ENCODE measurements at places on chromosomes 6 and 20.

- no peak for ATAC-seq
Measured at GRCh38 chr6:45498591-45498990, 120.9 kb upstream of the SUPT3H start.

DNA sequence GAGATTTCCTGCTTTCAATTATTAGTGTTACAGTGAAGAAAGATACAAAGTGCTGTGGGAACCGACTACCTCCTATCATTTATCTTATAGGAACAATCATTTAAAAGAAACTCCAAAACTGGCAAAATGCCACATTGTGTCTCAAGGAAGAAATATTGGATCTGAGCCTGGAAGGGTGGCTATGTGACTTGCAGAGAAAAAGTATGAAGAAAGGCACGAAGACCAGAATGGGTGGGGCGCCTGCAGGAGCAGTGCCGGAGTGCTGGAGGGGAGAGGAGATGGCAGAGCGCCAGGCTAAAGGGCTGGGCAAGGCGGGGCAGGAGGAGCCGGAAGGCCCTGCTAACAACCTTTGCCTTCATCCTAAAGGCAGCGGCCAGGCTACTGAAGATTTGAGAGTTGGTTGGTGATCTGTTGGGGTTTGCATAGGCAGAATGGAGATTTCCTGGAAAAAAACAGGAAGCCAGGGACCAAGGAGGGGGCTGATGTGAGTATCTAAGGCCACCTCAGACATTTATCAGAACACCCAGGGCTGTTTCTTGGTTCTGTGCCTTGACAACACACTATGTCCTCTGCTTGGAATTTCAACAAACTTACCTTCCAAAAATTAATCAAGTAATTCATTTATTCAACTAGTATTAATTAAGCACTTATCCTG is 125.6 kb downstream of the MAFB start:
- ATAC-seq = no peak

GRCh38 chr20:8153281-8153908 is 21.3 kb downstream of the PLCB1 start:
- ATAC-seq = peak; percentile 52

- no peak for ATAC-seq
Measured at GRCh38 chr20:38294076-38294591, 9.8 kb upstream of the BPI start.

GRCh38 chr6:44105146-44105545 is 22.1 kb downstream of the MRPL14 start:
- ATAC-seq = no peak

- ATAC-seq = peak; percentile 61
Measured at GRCh38 chr6:15879371-15880261, 216.8 kb upstream of the DTNBP1 start.

- ATAC-seq = no peak
Measured at GRCh38 chr6:106924694-106925523, 49.6 kb downstream of the CD24 start.

GRCh38 chr20:38809942-38810341 is 4.4 kb downstream of the PPP1R16B start:
- ATAC-seq = no peak

DNA sequence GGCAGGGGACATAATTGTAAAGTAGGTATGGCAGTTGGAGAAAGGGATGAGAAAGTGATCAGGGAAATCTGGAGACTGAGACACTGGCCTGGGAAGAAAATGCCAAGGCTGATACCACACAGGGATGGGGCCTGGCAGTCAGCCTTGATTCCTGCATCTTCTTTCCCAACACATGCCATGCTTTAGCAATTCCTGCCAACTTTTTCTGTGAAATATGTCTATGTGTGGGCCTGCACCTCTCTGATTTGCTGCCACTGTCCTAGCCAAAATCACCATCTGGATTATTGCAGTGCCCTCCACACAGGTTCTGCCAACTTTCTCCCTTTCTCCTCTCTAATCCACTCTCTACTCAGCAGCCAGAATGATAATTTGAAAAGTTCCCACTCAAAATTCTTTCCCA is 759.8 kb upstream of the CITED2 start:
- ATAC-seq = no peak

DNA sequence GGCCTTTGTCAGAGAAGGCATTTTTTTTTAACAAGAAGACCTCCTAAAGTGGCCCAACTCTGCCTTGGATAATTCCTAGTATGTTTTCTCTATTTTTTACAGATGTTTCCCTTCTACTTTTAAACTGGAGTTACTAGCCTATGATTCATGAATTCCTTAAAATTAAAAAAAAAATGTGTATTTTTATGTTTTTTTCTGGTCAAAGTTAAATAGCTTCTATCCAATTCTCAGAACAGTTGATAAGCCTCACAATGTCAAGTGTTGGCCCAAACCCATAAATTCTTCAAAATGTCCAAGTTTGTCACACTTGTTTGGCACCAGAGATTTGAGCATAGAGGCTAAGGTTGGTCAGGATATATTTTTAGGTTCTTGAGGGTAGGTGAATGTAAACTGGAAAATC is 64.0 kb downstream of the JAG1 start:
- no peak for ATAC-seq
